ENCODE measurements at places on chromosomes 7 and 10. TPM values are rescaled to one million over a fixed set of nuclear protein-coding genes. Genes with fewer than 3 reads are reported as not detected.

The LMOD2 gene
- not detected for total RNA-seq

The PVRIG gene
- not detected for total RNA-seq

The HOXA7 gene
- not detected for total RNA-seq

The STAM gene
- total RNA-seq: 23.6 TPM

The AKR1C8 gene
- not detected for total RNA-seq

The TMEM184A gene
- total RNA-seq: 23.9 TPM

The TCERG1L gene
- total RNA-seq: not detected

The CDC14C gene
- not detected for total RNA-seq

The SPDYE2B gene
- total RNA-seq: not detected

The PTF1A gene
- total RNA-seq: not detected

The OR2A12 gene
- not detected for total RNA-seq

The PRPS1L1 gene
- total RNA-seq: not detected

The BAMBI gene
- 3.4 TPM for total RNA-seq

The ELAPOR2 gene
- total RNA-seq: 4.7 TPM

The PKD2L1 gene
- not detected for total RNA-seq

The CHRM2 gene
- total RNA-seq: 0.14 TPM

The CFAP69 gene
- total RNA-seq: 0.49 TPM

The GHRHR gene
- not detected for total RNA-seq

The PAPOLB gene
- total RNA-seq: not detected

The SMKR1 gene
- total RNA-seq: not detected

The VSTM4 gene
- 0.05 TPM for total RNA-seq

The EVX1 gene
- not detected for total RNA-seq

The SNCG gene
- total RNA-seq: 8.9 TPM

The ZNF804B gene
- not detected for total RNA-seq

The DNAJC12 gene
- total RNA-seq: 0.28 TPM
